CD4-positive, alpha-beta T cell treated with Interleukin-4 for 1 hour (primary cell): ENCODE measurements at places on chromosomes 5 and 9.
A peak's percentile ranks its signal among the peaks of the same experiment; 100 is the strongest.

GRCh38 chr9:71853084-71853483, 57.9 kb downstream of the ABHD17B start:
- DNase-seq = no peak

GRCh38 chr5:146588331-146589027, 72.5 kb upstream of the GPR151 start:
- DNase-seq = no peak

DNA sequence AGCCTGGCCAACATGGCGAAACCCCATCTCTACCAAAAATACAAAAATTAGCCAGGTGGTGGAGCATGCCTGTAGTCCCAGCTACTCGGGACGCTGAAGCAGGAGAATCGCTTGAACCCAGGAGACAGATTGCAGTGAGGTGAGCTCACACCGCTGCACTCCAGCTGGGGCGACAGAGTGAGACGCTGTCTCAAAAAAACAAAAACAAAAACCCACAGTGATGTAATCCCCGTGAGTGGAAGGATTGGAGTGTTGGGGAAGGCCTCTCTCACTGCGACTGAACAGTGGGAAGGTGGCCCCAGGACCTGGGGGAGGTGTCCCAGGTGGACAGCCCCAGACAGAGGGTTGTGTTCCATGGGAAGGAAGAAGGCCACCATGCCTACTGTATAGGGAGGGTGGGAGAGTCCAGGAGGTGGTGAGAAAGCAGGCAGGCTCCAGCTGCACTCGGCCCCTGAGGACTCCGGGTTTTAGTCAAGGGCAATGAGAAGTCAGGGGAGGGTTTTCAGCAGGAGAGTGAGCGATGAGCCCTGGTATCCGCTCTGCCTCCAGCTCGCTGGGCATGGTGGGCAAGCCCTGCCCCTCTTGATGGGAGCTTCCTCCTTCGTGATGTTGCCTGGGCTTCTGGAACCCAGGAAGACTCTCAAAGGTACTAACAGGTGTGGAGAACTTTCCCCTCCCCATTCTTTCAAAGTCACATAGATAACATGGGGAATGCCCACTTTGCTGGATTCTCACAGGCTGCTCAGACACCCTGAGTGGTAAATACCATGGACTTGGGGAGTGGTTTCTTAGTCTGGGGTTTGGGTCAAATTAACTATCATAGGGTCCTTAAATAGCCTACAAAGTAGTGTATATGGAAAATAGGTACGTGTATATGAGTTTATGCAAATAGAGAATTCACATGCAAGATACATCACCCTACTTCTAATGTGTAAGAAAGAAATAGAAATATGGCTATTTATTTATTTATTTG, 74.7 kb downstream of the PPARGC1B start:
- DNase-seq = no peak

DNA sequence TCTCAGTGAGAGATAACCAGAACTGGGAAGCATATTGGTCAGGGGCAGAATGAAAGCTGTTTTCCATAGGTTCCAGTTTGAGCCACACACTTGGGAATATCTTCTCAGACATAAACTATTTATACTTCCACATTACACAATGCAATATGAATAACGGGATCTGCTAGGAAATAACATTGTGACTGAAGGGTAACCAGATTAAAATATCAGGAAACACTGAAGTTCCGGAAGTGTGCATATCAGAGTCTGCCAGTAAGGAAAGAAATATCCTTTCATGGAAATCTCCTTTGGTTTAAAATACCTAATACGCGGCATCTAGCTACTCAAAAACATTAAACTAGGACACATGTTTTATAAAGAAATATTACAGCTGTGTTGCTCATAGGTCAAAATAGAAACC, 56.3 kb downstream of the ST8SIA4 start:
- no peak for DNase-seq

DNA sequence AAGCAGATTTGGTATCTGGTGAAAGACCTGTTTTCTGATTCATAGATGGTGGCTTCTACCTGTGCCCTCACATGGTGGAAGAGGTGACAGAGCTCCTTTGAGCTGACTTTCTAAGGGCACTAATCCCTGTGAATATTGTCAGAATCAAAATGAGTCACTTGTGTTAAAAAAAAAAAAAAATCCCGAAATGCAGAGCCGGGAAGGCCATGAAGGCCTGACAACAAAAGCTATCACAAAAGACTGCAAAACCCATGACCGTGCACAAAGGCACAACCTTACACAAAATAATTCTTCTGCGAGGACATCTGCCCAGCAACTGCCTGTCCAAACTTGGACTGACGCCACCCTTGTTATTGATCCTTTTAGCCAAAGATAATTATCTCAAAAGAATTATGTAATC, 19.6 kb upstream of the UBTD2 start:
- no peak for DNase-seq

DNA sequence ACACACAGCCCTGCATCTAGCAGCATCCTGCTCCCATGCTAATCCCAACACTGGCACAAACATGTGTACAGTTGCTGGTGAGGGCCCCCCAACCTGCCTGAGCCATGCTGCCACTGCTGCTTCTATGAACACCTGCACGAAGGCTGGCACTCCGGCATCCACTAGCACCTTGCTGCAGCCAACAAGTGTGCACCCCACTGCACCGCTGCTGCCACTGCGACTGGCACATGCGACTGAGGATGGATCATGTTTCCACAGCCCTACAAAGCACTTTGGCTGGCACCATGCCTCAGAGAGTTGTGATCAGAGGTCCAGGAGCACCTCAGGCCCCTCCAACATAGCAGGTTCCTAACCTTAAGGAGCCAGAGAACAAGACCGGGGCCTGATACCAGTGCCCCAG, 7.8 kb upstream of the PDCD1LG2 start:
- DNase-seq = no peak

- no peak for DNase-seq
These were observed 3.4 kb downstream of the FREM1 start for GRCh38 chr9:14906644-14907359.

- no peak for DNase-seq
These were observed 548.9 kb downstream of the HINT1 start for GRCh38 chr5:130616161-130616560.

GRCh38 chr5:172607213-172607793, 33.8 kb upstream of the NEURL1B start:
- DNase-seq = no peak

DNA sequence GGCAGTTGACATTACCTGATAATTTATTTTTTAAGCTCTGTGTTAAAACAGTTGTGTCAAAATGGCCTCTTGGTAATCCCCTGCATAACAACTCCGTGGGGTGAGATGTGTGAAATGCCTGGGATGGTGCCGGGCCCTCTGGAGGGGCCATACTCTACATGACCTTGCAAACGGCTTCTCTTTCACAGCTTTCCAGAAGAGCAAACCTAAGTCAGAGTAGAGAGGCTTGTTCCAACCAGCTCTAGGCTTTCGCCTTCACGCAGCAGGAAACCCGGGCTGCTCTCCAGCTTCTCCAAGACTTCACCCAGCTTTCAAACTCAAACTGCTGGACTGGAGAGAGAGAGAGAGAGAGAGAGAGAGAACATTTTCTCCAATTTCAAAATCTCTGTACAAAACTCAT, 120.1 kb downstream of the SNX18 start:
- DNase-seq = no peak

DNA sequence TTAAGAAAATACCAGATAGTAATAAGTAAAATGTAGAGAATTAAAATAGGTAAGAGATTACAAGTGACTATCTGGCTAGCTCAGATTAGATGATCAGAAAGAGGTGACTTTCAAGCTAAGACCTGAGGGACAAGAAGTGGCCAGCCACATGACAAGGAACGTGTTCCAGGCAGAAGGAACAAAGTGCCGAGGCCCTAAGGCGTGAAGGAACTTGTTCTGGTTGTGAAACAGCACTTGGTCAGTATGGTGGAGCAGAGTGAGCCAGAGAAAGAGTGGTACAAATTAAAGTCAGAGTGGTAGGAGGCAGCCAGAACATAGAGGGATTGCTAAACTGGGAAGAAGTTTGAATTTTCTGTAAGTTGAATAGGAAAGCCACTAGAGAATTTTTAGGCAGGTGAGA, 73.6 kb downstream of the ADRB2 start:
- no peak for DNase-seq

DNA sequence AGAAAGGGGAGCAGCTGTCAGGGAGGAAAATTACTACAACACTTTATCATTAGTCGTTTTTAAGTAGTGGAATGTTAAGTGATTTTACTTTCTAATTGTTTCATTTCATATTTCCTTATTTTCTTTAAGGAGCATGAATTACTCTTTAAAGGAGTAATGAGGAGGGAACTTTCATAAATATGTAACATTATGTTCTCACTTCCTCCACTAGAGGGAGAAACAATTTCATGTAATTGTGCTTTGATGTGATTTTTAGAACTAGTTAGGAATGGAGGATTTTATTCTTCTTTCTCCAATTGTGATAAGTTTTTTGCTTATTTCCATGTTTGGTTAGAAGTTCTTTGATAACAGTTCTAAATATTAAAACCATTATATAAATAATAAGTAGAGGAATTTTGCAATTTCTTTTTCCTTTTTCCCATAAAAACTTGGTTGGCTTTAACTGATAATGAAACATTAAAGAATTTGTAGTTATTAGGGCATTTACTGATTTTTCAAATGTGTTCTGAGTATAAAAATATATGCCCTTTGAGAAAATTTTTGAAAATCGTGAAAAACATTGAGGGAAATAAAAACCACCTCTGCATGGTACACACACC, 25.6 kb downstream of the CEP78 start:
- DNase-seq = peak; percentile 51

GRCh38 chr9:103978396-103978795, 115.7 kb upstream of the SMC2 start:
- DNase-seq = no peak

GRCh38 chr9:122402403-122402871, 31.6 kb downstream of the PTGS1 start:
- no peak for DNase-seq

DNA sequence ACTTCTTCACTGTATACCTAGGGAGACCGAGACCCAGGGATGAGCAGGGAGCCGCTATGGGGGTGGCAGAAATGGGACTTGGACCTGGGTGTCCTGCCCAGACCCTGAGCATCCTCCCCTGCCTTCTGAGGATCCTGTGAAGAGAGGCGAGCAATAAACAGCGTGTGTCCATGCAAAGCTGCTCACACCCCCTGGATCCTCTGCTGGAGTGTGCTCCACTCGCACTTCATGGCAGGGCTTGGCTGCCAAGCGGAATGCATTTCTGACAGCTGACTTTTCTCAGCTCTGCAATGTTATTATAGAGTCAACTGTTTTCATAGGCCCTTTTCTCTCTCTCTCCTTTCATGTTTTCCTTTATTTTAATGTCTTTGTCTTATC, 31.0 kb upstream of the ALDH1B1 start:
- DNase-seq = no peak

DNA sequence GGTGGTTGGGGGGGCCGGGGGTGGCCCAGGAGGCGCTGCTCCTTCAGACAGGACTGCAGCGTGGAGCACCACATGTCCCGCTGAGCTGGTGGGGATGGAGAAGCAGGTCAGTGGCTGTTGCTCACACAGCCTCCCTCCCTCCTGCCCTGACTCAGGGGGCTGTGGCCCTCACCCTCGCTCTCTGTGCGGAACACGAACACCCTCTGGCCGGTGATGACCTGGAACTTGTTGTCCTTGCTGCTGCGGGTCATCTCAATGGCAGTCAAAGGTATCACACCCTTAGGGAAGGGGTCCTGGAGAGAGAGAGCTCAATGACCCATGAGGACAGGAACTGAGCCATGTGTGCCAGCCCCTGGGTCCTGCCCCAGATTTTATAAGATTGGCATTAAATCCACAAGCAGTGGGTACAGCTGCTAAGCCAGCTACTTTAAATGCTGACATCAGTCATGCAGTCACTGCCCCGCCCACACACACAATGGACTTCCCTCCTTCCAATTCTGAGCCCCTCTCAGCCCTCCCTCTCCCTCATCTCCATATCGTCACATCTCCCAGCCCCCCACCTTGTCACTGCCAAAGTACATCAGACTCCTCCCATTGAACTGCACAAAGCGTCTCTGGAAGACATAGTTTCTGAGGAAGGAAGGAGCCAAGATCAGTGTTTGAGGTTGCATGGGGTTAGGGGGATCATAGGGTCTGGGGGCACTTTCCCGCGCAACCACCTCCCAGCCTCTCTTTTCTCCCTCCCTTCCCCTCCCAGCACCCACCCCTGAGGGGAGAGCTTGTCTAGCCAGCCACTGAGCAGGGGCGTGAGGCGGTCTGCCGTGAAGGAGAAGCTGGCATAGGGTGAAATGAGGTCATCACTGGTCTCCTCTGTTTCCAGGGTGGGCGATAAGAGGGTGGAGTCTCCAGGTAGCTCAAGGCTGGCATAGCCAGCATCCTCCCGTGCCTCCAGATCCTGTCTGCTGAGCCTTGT, 8.9 kb downstream of the ARAP3 start:
- DNase-seq = no peak

- DNase-seq = no peak
These were observed 90.4 kb downstream of the ZNF608 start for GRCh38 chr5:124655921-124656511.

GRCh38 chr9:106956971-106957370, 94.0 kb downstream of the ZNF462 start:
- DNase-seq = no peak

DNA sequence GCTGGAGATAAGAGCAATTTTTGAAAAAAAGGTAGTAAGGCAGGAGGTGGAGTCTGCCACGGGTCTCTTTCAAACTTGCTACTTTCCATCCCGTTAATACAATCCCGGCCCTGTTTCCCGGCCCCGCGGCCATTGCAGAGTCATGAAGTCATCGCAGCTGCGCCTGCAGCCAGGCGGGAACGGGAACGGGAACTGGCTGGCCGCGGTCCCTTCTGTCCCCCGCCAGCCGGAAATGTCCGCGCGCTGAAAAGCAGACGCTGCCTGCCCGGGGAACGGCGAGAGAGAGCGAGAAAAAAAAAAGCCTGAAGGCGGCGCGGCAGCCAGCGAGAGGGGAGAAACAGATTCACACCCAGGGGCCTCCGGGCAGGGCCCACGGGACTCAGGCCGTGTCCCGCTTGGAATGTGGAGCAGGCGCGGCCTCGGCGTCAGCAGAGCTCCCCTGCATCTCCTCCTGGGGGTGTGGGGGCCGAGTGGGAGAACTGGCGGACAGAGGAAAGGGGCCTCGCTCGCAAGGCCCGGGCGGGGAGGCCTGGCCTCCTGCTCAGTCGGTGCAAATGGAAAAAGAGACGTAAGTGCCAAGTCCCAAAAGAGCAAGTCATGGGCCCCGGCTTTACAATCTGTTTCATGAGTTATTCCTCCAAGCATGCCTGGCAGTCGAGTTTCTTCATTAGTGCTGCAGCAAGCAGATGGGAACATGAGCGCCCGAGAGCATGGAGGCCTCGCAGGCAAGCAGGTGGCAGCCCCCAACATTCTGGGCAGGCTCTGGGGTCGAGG, 201.2 kb upstream of the GAS1 start:
- no peak for DNase-seq

- DNase-seq = no peak
These were observed 44.5 kb downstream of the IPO11 start for GRCh38 chr5:62457071-62457470.

GRCh38 chr5:106019261-106019660, 1651.5 kb downstream of the EFNA5 start:
- DNase-seq = no peak

DNA sequence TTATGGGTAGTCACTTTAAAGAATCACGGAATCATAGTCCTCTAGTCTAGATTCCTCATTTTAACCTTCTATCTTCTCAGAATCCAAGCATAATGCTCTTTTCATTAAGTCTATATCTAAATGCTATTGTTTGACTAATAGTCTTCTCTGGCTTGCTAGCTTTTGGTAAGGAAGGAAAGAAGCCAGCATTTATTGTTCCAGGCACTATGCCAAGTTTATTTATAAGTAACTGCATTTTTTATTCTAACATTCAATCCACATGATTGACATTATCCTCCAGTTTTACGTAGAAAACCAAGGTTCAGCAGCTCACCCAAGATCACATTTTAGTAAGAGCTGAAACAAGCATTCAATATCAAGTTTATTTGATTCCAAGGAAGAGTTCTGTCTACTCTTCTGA, 254.2 kb downstream of the SAXO1 start:
- no peak for DNase-seq
